ENCODE measurements at places on chromosomes 2 and 18. TPM values are rescaled to one million over a fixed set of nuclear protein-coding genes. Genes with fewer than 3 reads are reported as not detected.

- no peak for ATAC-seq
Observed at GRCh38 chr18:77960791-77961410, 711.3 kb downstream of the GALR1 start.

DNA sequence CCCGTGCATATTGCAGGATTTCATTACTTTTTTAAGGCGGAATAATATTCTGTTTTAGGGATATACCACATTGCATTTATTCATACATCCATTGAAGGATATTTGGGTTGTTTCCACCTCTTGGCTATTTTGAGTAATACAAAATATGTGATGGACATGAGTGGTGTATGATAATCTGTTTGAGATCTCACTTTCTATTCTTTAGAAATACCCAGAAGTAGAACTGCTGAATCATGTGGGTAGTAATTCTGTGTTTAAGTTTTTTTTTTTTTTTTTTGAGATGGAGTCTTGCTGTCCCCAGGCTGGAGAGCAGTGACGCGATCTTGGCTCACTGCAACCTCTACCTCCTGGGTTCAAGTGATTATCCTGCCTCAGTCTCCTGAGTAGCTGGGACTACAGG is 201.4 kb downstream of the NYAP2 start:
- ATAC-seq: no peak

Gene ESCO1
- total RNA-seq: 10.0 TPM

- no peak for ATAC-seq
Observed at GRCh38 chr2:118010473-118010872, 3.4 kb downstream of the CCDC93 start.

GRCh38 chr2:176817061-176817565 is 395.5 kb upstream of the HNRNPA3 start:
- ATAC-seq: no peak

DNA sequence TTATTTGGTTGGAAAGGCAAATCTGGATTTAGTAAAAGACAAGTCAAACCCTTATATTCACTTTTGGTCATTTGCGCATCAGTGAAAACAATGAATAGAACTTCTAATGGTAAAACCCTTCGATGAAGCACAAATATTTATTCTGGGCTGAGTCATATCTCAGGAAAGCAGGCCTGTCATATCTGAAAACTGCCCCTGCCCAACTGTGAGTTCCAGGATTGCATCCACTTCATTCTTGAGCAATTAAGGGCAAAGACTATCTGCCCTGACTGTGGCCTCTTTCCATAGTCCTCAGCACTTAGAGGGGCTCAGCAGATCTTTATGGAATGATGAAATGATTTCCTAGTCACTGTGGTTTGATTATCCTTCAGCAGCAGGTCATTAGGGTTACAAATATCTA is 795.2 kb upstream of the ID2 start:
- no peak for ATAC-seq

- no peak for ATAC-seq
Observed at GRCh38 chr2:150101947-150102346, 385.5 kb downstream of the RND3 start.

DNA sequence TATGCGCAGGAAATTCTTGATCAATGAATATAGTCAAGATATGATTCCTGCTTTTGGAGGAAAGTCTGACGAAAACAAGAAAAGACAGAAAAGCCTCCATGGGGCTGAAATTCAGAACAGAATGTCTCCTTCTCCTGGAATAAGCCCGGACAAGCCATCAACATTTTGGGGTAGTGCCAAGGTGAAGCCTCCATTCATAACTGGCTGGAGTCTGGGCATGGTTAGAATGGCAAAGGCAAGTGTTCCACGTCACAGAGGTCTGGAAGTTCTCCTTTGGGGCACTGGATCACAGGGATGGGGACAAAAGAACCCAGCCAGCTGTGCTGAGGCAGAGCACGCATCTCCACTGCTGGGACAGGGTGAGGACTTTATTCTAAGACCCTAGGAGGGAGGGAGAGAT is 505.7 kb downstream of the CMPK2 start:
- no peak for ATAC-seq

GRCh38 chr18:3450012-3450798 is at the start of gene TGIF1:
TGIF1 (plus strand) TSS chr18:3450172; CDS start chr18:3450490, 318 bp downstream.
- peak; percentile 56 for ATAC-seq

- peak; percentile 13 for ATAC-seq
Observed at GRCh38 chr2:85369500-85369899, 14.9 kb downstream of the ELMOD3 start.

DNA sequence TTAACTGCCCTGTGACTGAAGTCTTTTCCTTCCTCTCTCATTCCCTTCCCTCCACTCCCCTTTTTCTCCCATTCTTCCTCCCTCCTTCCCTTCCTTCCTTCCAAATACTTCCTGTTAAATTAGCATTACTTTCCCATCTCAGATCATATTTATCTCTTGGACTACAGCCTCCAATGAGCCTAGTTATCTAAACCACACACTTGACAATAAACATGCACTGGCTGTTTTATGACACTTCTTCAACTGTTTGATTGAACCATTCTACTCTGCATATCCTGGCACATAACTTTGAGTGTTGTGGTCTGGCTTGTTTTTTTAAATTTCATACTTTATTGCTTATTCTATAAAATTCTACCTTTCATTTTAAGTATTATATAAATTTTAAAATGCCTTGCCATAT is 1860.8 kb upstream of the LRRTM1 start:
- ATAC-seq: no peak

DNA sequence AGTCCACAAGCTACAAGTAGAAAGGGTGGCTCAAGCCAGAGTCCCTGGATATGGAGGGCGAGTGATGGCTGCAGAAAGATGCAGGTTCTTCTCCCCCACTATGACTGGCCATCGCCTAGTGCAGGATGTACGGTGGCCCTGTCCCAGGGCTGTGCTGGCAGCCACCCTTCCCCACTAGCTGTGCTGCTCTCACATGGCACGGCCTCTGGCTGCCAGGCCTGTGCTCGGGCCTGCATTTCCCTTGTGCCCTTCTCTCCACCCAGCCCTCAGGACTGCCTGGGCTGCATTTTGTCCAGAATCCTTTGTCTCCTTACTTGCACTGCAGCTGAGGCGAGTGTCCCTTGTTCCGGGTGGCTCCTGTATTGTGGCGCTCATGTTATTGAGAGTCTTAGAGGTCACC is 1.6 kb upstream of the RAMP1 start:
- ATAC-seq: peak; percentile 25

Gene STK36
- 12.0 TPM for total RNA-seq

- ATAC-seq: no peak
Observed at GRCh38 chr2:55772109-55772980, 78.7 kb upstream of the PNPT1 start.

Gene GRHL1
- total RNA-seq: 123 TPM

Gene CCBE1
- total RNA-seq: 0.40 TPM

- no peak for ATAC-seq
Observed at GRCh38 chr2:233794128-233794658, 16.1 kb downstream of the MROH2A start.

GRCh38 chr2:45166229-45166890 is 157.1 kb upstream of the SIX2 start:
- no peak for ATAC-seq

- no peak for ATAC-seq
Observed at GRCh38 chr2:226883296-226883795, 47.5 kb downstream of the RHBDD1 start.

Gene IL36B
- total RNA-seq: 1.4 TPM

DNA sequence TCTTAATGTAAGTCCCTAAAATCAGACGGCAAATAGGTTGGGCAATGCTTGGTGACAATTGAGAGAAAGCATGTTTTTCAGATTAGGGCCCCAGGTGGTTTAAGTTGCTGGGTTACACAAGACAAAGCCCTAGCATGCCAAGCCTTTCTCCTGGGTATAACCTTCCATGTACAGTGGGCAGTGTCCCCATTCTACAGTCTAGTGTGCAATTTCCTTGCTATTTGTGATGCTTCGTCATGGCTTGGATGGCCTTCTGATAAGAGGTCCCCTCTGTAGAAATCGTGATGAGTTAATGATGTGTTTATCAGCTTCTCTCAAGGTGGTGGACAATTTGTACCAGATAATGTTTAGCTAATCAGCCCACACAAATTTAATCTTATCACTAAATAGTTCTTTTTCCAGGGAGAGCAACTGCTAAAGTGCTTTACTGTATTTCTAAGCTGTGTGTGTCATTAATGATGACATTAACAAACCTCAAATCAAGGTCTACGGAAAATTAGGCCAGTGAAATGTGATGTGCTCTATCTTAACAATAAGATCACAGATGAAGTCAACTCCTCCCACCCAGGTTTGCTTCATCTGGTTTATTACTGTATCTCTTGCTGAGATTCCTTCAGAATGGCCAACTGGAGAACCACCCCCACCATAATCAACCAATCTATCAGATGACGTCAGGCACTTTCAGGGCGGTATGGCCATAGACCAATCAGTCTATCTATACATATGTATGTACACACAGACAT is 61.7 kb downstream of the PLB1 start:
- ATAC-seq: no peak

Gene LYPD1
- 1.6 TPM for total RNA-seq

Gene GPR45
- total RNA-seq: not detected

Gene SERPINB10
- total RNA-seq: 0.36 TPM

- ATAC-seq: no peak
Observed at GRCh38 chr2:215728504-215729065, 284.8 kb downstream of the MREG start.
